ENCODE measurements at places on chromosomes 13 and 19.

GRCh38 chr13:23513455-23513854, 56.8 kb upstream of the TNFRSF19 start:
- DNase-seq, result no peak

DNA sequence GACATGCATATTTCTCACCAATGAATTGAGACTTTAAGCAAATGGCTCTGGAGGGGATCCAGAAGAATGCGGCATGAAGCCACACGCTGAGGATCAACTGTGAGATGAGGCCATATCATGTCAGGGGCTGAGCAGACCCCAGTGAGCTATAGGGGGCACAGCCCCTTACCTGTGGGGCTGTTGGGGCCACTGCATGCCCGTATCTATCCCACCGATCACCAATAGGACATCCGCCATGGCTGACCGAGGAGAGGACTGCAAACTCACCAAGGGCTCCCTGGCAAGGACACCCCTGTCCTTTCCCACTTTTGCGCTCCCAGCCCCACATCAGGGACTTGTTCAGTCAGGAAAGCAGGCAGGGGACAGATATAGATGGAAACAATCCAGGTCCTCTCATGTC, 78.0 kb downstream of the SERP2 start:
- no peak for DNase-seq

DNA sequence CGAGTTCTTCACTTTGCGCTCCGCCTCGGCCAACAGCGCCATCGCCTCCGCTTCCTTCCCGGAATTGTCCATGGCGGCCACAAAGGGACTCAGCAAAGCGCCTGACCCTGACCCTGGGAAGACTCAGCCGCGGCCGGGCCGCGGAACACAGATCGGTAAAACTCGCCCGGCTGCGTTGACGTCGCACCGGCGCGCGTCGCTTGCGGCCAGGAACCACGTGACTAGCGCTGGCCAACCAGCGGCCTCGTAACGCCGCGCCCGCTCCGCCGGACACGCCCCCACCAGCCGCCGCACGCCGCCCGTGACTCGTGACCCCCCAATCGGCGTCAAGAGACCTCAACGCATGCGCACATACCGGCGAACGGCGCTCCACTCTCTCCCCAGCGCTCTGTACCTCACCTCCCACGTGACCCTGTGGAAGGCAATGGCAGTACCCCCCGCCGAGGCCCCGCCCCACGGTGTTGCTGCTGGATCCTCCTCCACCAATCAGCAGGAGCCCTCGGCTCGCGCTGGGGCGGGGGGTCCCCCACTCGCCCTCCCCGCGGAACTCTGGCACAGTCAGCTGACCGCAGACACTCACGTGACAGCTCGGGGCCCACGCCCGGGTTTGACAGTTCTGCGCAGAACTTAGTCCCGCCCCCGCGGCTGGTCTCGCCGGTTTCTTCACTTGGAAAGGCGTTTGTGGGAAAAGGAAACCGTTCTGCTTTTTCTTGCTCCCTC, at the start of gene NAPA:
TSS of gene NAPA (minus strand) at position 195 of the 720 bp plus-strand sequence. CDS start at position 72, 123 bp downstream.
- peak; percentile 100 for DNase-seq

- DNase-seq, result no peak
Observed at GRCh38 chr19:2186071-2186846, 22.5 kb downstream of the DOT1L start.

DNA sequence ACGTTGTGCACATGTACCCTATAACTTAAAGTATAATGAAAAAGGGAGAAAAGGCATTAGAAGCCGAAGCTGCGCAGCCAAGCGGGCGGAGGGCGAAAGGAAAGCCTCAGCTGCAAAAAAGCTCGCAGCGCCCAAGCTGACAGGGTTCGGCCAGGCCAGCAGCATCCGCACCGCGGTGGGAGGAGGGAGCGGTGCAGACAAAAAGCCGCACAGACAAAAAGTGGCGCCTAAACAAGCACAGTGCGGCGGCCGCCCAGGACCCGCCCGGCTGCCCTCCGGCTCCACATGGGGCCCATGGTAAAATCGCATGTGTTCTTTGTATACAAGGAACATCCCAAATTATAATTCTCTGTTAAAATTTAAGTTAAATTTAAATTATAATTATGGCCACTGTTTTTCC, 42.4 kb downstream of the PSG3 start:
- no peak for DNase-seq

DNA sequence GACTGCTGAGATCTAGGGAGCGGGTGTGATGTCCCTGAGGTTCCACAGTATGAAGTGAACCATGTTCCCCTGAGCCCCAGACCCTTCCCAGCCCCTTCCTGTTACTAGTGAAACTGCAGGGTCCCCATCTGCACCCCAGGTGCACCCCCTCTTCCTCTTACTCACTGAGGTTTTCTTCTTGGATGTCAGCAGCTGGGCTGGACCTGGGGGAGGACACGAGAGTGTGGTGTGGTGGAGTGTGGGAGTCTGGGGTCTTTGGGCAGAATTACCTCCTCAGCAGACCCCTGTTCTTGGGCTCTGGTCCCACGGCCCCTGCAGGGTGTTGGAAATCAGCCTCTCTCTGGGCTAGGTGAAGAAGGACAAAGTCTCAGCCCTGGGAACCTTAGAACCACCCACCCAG, 3.3 kb upstream of the LILRA6 start:
- no peak for DNase-seq

GRCh38 chr13:111335298-111335697, 14.9 kb downstream of the TEX29 start:
- DNase-seq, result no peak

GRCh38 chr13:50629497-50629896, 214.0 kb downstream of the DLEU7 start:
- no peak for DNase-seq

DNA sequence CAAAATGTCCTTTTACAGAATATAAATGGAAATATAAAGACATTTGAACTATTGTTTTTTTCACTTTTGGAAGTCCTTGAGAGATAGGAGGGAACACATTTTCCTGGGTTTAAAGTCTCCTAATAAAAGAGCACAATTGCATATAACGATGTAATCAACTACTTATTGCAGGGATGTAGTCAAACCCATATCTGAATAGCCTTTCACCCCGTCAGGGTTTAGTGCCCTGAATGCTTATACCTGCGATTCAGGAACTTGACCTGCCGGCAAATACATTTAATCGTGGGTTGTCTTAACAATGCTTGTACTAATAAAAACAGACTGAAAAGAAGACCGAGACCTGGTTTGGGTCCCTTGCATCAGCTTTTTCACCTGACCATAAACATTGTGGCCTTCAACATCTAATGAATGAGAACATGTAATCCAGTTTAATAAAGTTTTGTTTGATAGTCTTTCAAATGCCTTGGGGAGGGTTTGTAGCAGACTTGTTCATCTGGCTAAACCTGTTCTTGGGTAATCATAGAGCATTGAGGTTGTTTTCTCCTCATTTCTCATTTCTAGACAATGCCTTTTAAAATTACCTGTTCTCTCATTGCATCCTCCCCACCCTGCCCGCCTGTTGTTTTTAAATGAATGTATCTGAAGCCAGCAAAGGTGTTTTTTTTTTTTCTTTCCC, 7.0 kb downstream of the KLF5 start:
- DNase-seq, result no peak

GRCh38 chr13:109955598-109955997, 169.2 kb upstream of the IRS2 start:
- DNase-seq, result no peak

DNA sequence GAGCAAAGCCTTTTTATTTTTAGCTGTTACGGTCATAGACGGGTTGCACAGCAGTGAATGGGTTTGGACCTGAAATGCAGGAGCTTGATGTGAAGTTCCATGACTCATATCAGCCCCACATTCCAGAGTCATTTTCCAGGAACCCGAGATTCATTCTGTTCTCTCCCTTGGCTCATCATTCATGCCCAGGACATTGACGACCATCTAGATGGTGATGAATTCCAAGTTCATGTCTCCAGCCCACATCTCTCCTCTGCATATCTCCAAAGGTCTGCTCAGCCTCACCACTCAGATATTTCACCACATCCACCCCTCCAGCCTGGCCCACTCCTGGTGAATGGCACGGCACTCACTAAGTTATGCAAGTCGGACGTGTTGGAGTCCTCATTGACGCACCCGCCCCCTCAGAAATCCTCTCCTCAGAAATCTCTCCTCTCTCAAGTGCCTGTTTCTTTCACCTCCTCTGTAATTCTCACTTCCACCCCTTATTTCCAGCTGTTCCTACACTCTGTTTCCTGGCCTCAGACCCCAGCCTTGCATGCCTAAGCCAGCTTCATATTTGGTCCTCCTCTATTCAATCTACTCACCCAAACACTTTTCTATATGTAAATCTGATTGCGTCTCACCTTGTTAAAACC, 83.1 kb downstream of the ALOX5AP start:
- DNase-seq, result no peak

GRCh38 chr13:80001510-80001842, 339.4 kb downstream of the SPRY2 start:
- DNase-seq, result no peak

- no peak for DNase-seq
Observed at GRCh38 chr13:33537676-33538075, 252.1 kb upstream of the STARD13 start.

DNA sequence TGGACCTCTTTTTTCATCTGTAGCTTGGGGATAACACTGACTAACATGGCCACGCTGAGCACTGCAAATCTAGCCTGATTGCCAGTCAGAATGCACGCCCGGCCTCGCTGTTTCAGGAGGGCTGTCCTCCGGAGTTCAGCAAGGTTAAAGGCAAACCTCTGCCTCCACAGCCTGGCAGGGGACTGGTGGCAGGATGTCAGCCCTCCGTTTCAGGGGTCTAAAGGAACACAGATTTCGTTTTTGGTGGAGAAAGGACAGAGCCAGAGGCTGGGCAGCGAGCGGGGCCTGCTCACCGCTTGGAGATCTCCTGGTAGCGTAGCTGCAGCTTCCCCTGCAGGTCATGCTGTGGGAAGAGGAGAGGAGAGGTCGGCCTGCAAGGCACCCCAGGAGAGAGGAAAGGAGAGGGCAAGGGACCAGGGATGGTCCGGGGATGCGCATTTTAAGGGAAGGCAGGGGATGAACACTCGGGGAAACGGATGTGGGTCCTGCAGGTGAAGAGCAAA, 560 bp downstream of the NDUFA7 start:
- no peak for DNase-seq

GRCh38 chr13:24709186-24709913, 29.1 kb downstream of the ATP12A start:
- peak; percentile 69 for DNase-seq

DNA sequence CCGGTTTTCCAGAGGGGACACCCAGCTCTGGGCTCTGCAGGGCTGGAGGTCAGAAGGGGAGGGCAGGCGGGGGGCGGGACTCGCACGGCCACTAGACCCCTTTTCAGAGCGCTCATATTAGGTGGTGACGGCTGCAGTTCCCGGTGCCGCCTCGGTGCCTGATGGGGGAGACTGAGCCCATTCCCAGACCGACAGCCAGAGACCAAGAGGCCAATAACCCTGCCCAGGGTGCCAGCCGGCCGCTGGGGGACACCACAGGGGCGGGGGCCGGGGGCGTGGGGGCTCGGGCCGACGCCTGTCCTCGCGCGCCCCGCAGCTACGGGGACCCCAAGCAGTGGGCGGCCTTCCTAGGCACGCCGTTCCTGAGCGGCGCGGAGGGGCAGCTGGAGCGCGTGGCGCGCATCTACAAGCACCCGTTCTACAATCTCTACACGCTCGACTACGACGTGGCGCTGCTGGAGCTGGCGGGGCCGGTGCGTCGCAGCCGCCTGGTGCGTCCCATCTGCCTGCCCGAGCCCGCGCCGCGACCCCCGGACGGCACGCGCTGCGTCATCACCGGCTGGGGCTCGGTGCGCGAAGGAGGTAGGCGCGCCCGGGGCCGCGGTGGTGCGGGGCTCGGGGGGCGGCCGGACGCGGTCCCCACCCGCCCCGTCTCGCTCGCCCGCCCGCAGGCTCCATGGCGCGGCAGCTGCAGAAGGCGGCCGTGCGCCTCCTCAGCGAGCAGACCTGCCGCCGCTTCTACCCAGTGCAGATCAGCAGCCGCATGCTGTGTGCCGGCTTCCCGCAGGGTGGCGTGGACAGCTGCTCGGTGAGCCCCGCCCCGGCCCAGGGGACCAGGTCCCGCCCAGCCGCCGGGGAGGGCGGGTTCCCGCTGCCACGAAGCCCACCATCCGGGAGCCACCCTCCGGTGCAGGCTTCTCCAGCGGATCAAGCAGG, 2.4 kb downstream of the TIMM13 start:
- DNase-seq, result no peak

DNA sequence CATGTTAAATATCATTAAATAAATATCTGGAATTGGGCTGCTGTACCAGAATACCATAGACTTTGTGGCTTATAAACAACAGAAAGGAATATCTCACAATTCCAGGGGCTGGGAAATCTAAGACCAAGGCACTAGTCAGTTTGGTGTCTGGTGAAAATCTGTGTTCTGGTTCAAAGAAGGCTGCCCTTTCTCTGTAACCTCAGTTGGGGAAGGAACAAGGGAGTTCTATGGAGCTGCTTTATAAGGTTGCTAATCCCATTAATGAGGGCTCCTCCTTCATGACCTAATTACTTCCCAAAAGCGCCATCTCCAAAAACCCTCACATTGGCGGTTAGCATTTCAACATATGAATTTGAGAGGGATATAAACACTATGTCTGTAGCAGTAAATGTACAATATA, 480.9 kb downstream of the GPC5 start:
- DNase-seq, result no peak

DNA sequence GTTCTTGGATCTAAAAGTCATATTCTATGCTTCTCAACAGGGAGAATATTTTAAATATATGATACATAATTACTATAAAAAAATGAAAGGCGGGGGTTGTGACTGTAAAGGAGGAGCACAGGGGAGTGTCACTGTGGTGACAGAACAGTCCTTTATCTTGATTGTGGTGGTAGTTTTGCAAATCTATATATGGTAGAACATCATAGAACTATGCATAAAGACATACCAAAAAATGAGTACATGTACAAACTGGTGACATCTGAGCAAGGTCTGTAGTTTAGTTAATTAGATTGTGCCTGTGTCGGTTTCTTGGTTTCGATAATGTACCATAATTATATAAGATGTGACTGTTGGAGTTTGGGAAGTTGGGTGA, 38.7 kb upstream of the GARRE1 start:
- DNase-seq, result no peak

DNA sequence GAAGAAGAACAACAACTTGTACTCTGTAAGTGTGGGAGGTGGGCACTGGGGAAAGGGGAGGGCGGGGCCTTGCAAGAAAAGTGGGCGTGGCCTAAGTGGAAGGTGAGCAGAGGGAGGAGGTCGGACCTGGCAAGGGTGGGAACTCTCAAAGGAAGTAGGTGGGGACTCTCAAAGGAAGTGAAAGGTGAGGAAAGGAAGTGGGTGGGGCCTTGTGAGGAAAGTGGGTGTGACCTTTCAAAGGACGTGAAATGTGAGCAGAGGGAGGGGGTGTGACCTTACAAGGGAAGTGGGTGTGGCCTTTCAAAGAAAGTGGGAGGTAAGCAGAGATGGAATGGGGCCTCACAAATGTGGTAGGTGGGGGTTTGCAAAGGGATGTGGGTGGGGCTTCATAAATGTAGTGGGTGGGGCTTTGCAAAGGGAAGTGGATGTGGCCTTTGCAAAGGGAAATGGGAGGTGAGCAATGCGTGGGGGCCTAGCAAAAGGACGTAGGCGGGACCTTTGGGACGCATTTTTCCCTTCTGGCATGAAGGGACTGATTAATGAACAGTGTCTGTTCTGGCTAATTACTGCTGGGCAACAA, 25.9 kb downstream of the ACSBG2 start:
- peak; percentile 44 for DNase-seq
